ENCODE measurements at places on chromosomes 2 and 18. TPM values are rescaled to one million over a fixed set of nuclear protein-coding genes. Genes with fewer than 3 reads are reported as not detected.

DNA sequence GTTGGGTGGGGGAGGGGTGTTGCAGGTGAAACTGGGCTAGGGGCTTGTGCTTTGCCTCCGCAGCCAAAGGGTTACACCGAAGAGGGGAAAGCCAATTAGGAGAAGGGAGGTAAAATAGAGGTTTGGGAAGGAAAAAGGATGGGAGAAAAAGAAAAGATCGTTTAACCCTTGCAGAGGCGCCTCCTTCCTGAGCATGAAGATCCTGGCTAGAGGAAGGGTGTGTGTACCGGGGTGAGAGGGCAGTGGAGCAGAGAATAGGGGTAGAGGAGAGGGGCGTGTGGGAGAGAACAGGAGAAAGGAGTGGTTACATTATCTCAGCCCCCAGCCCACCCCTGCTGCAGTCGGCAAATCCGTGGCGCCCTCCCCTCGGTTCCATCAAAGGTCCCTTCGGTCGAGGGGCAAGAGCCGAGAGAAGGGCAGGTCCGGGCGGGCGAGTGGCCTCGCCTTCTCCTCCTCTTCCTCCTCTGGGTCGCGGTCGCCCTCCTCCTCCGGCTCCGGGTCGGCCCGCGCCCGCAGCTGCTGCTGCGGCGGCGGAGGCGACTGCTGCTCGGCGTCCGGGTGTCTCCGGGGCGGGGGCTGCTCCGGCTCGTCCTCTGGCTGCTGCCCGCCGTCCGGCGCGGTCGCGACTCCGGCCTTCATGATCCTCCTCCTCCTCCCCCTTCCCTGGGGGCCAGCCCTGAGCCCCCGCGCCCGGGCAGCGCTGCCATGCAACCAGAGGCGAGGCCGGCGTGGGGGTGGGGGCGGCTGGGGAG lies 1.1 kb downstream of the MARCHF4 start:
- H3K27ac ChIP-seq: no peak overlapping the region
- peaks cover 19% of the 10 kb centered on the region for H3K4me1 ChIP-seq
- no peaks in the 10 kb centered on the region for H3K36me3 ChIP-seq
- no peak overlapping the region for H3K4me3 ChIP-seq
- DNase-seq: no peak

GRCh38 chr2:238304116-238304515 lies 15.7 kb upstream of the PER2 start:
- no peak overlapping the region for H3K27ac ChIP-seq
- H3K27me3 ChIP-seq: no peaks in the 10 kb centered on the region
- no peaks in the 10 kb centered on the region for H3K36me3 ChIP-seq
- peaks cover 7% of the 10 kb centered on the region for H3K4me1 ChIP-seq
- no peak for DNase-seq

DNA sequence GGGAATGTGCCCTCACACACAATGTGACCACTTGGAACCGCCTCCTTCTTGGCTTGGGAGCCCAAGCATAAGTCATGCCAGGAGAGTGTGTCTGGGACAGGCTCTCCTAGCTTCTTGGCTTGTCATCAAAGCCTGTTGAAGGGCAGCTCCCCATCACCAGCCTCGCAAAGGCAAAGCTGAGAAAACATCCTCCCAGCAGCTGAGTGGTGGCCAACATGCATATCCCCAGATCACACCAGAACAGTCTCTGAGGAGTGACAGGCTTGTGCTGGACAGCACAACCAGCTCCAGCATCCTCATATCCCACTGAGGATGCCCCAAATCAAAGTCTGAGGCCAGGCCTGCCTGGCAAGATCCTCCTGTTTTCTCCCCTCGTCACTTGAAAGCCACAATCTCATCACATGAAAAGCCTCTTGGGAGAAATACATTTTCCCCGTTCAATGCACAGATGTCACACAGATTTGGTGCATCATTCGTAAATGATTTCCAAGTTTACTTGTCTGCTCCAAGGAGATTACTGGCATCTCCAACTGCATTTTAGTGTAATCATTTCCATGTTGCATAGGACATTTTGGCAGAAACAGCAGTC lies 269.3 kb downstream of the TTC32 start:
- no peak overlapping the region for H3K27ac ChIP-seq
- H3K27me3 ChIP-seq: no peaks in the 10 kb centered on the region
- no peak overlapping the region for H3K4me3 ChIP-seq
- no peaks in the 10 kb centered on the region for H3K36me3 ChIP-seq
- no peak for DNase-seq

GRCh38 chr18:48363175-48363574 lies 46.0 kb downstream of the ZBTB7C start:
- no peak overlapping the region for H3K4me3 ChIP-seq
- H3K4me1 ChIP-seq: no peaks in the 10 kb centered on the region
- peaks cover 23% of the 10 kb centered on the region for H3K27me3 ChIP-seq
- DNase-seq: no peak
- H3K27ac ChIP-seq: no peak overlapping the region

- no peaks in the 10 kb centered on the region for H3K36me3 ChIP-seq
- H3K4me1 ChIP-seq: no peaks in the 10 kb centered on the region
- no peaks in the 10 kb centered on the region for H3K27me3 ChIP-seq
- no peak overlapping the region for H3K27ac ChIP-seq
- H3K4me3 ChIP-seq: no peak overlapping the region
Observed at GRCh38 chr2:30665761-30666265, 141.4 kb downstream of the CAPN13 start.

GRCh38 chr2:61432990-61433389 lies 37.9 kb downstream of the USP34 start:
- no peak for DNase-seq
- peaks cover 1% of the 10 kb centered on the region for H3K36me3 ChIP-seq
- H3K4me3 ChIP-seq: no peak overlapping the region
- H3K27ac ChIP-seq: peak overlapping the region; percentile 31
- H3K4me1 ChIP-seq: peaks cover 28% of the 10 kb centered on the region
- no peaks in the 10 kb centered on the region for H3K27me3 ChIP-seq

DNA sequence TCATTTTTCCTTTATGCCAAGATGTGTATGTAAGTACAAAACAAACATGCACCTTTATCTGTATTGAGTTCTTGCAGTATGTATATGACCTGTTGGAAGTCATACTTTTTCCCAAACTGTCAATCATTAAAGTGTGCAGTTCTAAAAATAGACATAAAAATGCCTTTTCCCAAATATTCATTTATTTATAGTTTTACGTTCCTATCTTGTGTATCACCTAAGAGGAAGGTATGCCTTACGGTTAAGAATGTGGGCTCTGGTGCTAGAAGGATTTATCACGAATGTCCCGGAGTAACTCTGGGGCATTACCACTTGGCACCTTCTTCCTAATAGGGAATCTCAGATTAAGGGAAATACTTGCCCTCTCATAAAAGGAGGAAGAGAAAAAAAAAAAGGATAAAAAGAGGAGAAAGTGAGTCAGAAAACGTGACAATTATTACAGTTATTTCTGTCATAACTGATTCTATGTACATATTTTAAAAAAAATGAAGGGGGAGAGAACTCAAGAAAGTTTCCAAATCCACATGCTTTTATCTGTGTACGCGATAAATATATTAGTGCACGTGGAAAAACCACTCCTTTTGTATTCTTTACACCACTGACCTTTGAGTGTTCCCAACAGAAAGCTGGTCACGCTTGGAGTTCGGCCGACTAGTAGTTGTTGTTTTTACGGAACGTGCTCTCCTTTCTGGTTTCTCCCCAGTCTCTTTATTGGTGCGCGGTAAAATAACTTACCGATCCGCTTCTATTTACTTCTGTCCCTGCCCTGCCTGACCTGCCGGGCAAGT lies 721 bp downstream of the MCEE start:
- H3K27ac ChIP-seq: peak overlapping the region; percentile 81
- peak overlapping the region; percentile 82 for H3K4me3 ChIP-seq
- peaks cover 4% of the 10 kb centered on the region for H3K36me3 ChIP-seq
- no peaks in the 10 kb centered on the region for H3K27me3 ChIP-seq
- peaks cover 20% of the 10 kb centered on the region for H3K4me1 ChIP-seq
- DNase-seq: no peak

- no peaks in the 10 kb centered on the region for H3K36me3 ChIP-seq
- H3K4me3 ChIP-seq: no peak overlapping the region
- no peak for DNase-seq
- peaks cover 3% of the 10 kb centered on the region for H3K4me1 ChIP-seq
- peaks cover 23% of the 10 kb centered on the region for H3K27me3 ChIP-seq
Observed at GRCh38 chr2:118207889-118208288, 119.6 kb downstream of the INSIG2 start.

DNA sequence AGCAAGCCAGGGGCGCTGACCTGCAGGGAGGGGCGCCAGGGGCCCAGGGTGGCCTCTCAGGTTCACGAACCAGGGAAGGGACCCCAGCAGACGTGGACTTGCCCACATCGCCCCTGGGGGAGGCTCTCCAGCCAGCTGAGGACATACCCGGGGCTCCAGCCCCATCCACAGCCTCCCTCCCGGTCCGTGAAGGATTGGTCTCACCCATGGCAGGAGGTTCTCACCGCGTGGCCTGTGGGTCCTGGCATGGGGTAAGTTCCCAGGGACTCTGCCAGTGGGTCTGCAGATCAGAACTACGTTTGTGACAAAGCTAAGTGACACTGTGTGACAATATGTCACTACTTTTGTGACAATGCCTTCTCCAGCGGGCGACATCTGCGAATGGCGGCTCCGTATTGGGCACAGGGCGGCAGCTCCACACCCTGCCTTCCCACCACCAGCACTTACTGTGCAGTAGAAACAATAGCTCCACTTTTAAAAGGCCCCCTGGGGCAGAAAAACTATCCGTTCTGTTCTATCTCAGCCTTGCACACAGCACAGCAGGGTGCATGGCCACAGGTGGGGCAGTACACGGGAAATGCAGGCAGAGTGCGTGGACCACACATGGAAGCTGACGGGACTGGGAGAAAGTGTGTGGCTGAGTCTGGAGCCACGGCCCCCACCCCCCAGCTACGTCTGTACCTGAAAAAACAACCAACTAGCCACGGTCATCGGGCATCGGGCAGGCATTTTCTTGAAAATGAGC lies 65.2 kb upstream of the CTDP1 start:
- H3K4me1 ChIP-seq: peaks cover 3% of the 10 kb centered on the region
- no peaks in the 10 kb centered on the region for H3K27me3 ChIP-seq
- no peaks in the 10 kb centered on the region for H3K36me3 ChIP-seq
- no peak overlapping the region for H3K4me3 ChIP-seq
- no peak overlapping the region for H3K27ac ChIP-seq

GRCh38 chr2:65739927-65740326 lies 307.5 kb upstream of the SPRED2 start:
- no peak for DNase-seq
- H3K36me3 ChIP-seq: no peaks in the 10 kb centered on the region
- no peak overlapping the region for H3K4me3 ChIP-seq
- H3K27me3 ChIP-seq: peaks cover 6% of the 10 kb centered on the region
- no peak overlapping the region for H3K27ac ChIP-seq

DNA sequence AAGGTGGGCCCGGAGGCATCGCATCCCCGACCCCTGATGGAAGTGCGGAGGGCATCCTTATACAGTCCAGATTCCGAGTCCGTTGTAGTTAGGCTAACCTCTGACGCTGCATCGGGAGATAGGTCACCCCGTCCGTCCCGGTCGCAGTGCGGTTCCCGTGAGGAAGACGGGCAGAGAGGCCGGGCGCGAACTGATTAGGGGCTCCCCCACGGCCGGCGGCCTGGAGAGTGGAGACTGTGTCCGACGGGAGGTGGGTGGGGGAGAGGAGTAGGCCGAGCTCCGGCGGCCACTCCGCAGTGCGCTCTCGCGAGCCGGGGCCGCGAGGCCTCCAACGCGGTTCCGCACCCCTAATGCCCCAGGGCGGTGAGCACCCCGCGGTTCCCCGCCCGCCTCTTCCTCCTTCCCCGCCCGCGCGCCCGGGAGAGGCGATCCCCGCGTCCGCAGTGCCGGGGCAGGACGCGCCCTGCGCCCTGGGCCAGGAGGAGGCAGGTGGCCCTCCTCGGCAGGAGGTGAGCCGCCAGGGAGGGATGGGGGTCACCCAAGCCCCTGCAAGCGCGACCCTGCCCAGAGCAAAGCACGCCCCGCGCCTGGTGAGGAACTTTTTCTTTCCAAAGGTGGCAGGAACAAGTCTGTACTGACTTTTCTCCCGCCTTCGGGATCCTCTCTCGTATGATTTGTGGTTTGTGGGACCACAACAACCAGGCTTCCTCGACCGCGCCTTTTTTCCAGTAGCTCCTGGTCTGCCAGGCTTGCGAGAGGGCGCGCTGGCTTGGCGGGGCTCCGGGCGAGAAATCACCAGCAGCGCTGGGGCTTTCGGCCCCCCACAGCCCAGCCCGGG lies 1.4 kb upstream of the SP5 start:
- no peak overlapping the region for H3K4me3 ChIP-seq
- peaks cover 21% of the 10 kb centered on the region for H3K4me1 ChIP-seq
- peak; percentile 11 for DNase-seq
- H3K27me3 ChIP-seq: no peaks in the 10 kb centered on the region
- H3K36me3 ChIP-seq: no peaks in the 10 kb centered on the region

- no peaks in the 10 kb centered on the region for H3K4me1 ChIP-seq
- H3K4me3 ChIP-seq: no peak overlapping the region
- H3K27ac ChIP-seq: no peak overlapping the region
Observed at GRCh38 chr2:237774811-237775553, 23.6 kb upstream of the RBM44 start.

GRCh38 chr2:10704034-10704594 lies 14.3 kb upstream of the NOL10 start:
- no peaks in the 10 kb centered on the region for H3K27me3 ChIP-seq
- no peak overlapping the region for H3K4me3 ChIP-seq
- no peak for DNase-seq
- H3K4me1 ChIP-seq: no peaks in the 10 kb centered on the region

- no peaks in the 10 kb centered on the region for H3K27me3 ChIP-seq
- H3K4me3 ChIP-seq: no peak overlapping the region
- peaks cover 74% of the 10 kb centered on the region for H3K4me1 ChIP-seq
- H3K27ac ChIP-seq: no peak overlapping the region
Observed at GRCh38 chr2:234450431-234451124, 46.3 kb downstream of the ARL4C start.

DNA sequence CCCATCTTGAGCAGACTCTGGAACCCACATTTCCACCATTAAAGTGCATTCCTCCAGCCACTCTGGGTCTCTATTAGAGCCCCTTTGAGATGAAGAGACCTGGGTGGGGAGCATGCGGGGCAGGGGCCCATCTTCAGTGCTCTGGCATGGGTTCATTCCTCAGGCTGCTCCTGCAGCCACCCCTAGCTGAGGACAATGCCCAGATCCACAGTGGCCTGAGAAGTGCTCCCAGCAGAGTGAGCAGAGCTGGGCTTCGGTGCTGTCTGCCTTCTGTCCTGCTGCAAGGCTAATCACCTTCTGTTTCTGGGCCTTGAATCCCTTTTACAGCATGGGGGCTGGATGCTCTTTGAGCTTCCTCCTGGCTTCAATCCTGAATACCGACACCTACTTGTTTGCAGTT lies 169.8 kb downstream of the TRIM43 start:
- H3K36me3 ChIP-seq: no peaks in the 10 kb centered on the region
- H3K4me3 ChIP-seq: no peak overlapping the region
- no peak overlapping the region for H3K27ac ChIP-seq
- no peak for DNase-seq

ELOA2 gene
- not detected for total RNA-seq

SLC9A4 gene
- total RNA-seq: 0.07 TPM

NEUROD1 gene
- not detected for total RNA-seq

CNDP1 gene
- total RNA-seq: 0.57 TPM

NEU4 gene
- total RNA-seq: not detected

REEP1 gene
- not detected for total RNA-seq

RSAD2 gene
- 1.5 TPM for total RNA-seq

GAD1 gene
- total RNA-seq: not detected

CCDC178 gene
- not detected for total RNA-seq

BOK gene
- total RNA-seq: 0.10 TPM

OR6B2 gene
- not detected for total RNA-seq

GKN2 gene
- not detected for total RNA-seq

POMC gene
- total RNA-seq: 3.4 TPM
